Dermis microvascular lymphatic vessel endothelial cell (primary cell): ENCODE measurements at places on chromosomes 4 and X. TPM values are rescaled to one million over a fixed set of nuclear protein-coding genes. Genes with fewer than 3 reads are reported as not detected.

DNA sequence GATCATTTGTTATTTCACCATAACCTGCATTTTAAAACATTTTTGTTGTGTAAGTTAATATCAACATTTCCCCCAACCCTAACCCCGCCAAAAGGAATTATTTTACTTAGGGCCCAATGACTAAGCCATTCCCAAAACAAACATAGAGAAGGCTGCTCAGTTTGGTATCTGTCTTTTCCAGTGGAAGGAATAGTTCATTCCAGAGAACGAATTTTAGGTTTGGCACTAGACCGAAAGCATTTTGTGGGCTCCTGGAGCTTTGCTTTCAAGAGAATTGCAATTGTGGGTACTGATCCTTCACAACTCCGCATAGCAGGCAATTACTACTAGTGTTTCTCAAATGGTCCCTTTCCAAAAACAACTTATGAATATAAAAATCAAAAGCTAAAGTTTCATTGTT lies 226.7 kb upstream of the MAD2L1 start:
- no peak for DNase-seq

DNA sequence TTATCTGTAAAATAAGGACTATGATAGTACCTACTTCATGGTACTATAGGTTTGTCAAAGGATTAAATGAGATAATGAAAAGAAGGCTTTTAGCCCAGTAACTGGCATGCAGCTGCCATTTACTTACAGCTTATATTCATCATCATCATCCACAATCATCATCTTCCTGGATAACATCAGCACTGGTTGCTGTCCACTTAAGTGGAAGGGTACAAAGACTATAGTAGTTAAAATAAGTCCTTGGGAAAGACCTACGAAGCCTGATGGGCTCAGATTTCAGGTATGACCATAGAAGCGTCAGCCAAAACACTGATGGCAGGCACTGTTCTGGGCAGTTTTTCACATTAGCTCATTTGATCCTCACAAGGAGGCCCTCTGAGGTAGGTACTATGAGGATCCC lies 20.6 kb downstream of the CCDC149 start:
- DNase-seq: no peak

- no peak for DNase-seq
These were observed 326.4 kb downstream of the EVC2 start for GRCh38 chr4:5381961-5382441.

GRCh38 chr4:24067367-24068193 lies 177.7 kb upstream of the PPARGC1A start:
- no peak for DNase-seq

GRCh38 chr4:118265312-118266144 lies 87.3 kb downstream of the PRSS12 start:
- DNase-seq: no peak

GRCh38 chr4:40349561-40350198 lies 14.5 kb downstream of the CHRNA9 start:
- no peak for DNase-seq

DNA sequence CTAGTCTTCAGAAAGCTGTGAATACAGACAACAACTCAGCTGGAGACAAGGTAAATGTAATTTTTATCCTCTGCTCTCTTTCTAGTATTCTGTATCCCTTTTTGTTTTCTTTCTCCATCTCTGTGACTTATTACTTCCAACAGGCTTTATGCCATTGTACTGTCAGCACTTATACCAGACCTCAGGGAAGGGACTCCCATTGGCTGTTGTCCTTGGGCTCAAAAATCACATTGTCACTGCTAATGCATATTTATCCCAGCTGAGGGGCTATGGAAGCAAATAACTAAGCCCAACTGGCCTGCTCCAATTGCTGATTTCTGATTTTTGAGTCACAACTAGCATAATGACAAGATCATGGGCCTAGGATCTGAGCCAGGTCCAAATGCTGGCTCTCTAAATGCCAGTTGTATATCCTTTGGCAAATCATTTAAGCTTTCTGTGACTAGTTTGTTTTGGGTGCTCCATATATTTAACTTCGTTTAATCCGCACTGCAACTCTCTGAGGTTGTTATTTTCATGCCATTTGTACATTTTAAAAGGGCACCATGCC lies 395.1 kb upstream of the GNPDA2 start:
- no peak for DNase-seq

GRCh38 chr4:136768213-136768924 lies 763.9 kb downstream of the PCDH18 start:
- DNase-seq: no peak

The NPY2R gene
- not detected in 2 replicates for total RNA-seq
